ENCODE measurements at places on chromosomes 11 and 22.

GRCh38 chr22:32823024-32823730, 21.7 kb downstream of the TIMP3 start:
- DNase-seq, result peak; percentile 14

GRCh38 chr22:39743935-39744334, 149.6 kb downstream of the ENTHD1 start:
- no peak for DNase-seq

- no peak for DNase-seq
Observed at GRCh38 chr11:122115524-122116379, at the start of gene BLID. BLID (minus strand) TSS chr11:122116215; CDS start chr11:122115922, 293 bp downstream.

DNA sequence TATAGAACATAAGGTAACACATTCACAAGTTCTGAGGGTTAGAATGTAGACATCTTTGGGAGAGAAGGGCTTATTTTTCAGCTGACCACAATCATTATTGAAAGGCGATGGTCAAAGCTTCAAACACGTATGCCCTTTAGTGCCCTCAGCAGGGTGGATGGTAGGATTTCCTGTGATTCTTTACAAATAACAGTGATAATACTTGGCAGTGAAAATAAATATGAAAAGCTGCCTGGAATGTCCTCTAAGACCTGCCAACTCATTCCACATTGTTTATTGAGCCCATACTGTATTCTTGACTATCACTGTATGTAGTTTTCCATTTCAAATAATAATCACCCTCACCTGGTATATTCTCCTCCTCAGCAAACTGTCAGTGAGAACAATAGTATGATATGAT, 13.7 kb upstream of the MPEG1 start:
- DNase-seq, result no peak

- no peak for DNase-seq
Observed at GRCh38 chr11:22432291-22433093, 94.3 kb downstream of the SLC17A6 start.

DNA sequence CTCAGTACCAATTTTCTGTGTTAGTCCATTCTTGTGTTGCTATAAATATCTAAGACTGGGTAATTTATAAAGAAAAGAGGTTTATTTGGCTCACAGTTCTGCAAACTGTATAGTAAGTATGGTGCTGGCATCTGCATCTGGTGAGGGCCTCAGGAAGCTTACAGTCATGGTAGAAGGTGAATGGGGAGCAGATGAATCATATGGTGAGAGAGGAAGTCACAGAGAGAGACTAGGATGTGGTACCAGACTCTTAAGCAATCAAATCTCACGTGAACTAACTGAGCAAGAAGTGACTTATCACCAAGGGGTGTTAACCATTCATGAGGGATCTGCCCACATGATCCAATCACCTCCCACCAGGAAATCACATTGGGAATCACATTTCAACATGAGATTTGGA, 60.8 kb upstream of the ZBED5 start:
- no peak for DNase-seq

GRCh38 chr11:46674463-46675287, 25.7 kb downstream of the ARHGAP1 start:
- DNase-seq, result peak; percentile 38

GRCh38 chr11:128244871-128245270, 342.5 kb downstream of the ETS1 start:
- no peak for DNase-seq

- peak; percentile 46 for DNase-seq
Observed at GRCh38 chr11:72721689-72722049, 30.5 kb downstream of the ARAP1 start.

- peak; percentile 27 for DNase-seq
Observed at GRCh38 chr11:101860696-101861427, 53.9 kb upstream of the CEP126 start.

- DNase-seq, result peak; percentile 82
Observed at GRCh38 chr22:39170825-39171622, 18.5 kb upstream of the CBX7 start.

- DNase-seq, result no peak
Observed at GRCh38 chr11:11416917-11417316, 63.9 kb upstream of the CSNK2A3 start.

DNA sequence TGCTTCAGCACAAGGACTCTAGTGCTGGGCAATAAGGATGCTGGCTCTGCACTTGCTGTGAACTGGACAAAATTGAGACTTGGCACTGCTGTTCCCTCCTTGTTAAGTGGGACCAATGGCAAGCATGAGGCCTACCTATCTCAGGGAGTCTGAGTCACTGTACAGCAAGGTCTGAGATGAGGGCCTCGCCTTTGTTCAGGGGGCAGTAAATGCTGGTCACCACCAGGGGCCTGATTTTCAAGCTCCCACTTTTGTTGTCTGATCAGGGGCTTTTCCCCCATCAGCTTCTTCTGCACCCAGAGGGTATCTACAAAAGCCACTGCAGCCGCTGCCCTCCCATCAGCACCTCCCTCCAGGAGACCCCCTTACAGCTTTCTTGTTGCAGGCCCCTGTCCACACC, 22.8 kb downstream of the DHCR7 start:
- no peak for DNase-seq

- DNase-seq, result no peak
Observed at GRCh38 chr11:10407055-10407454, 48.0 kb upstream of the AMPD3 start.

DNA sequence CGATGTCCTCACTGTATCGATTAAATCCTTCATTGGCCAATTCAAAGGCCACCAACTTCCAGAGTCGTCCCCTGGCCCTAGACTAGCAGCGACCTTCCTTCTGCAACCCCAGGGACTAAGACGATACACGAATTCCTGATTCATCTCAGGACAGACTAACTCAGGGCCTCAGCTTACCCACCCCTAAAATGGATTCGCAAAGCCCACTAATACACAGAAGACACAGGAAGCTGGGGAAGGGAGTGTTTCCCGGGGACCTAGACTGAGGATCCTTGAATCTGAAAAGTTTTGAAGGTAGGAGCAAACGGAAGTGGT, 509 bp downstream of the LAMTOR1 start:
- DNase-seq, result no peak

DNA sequence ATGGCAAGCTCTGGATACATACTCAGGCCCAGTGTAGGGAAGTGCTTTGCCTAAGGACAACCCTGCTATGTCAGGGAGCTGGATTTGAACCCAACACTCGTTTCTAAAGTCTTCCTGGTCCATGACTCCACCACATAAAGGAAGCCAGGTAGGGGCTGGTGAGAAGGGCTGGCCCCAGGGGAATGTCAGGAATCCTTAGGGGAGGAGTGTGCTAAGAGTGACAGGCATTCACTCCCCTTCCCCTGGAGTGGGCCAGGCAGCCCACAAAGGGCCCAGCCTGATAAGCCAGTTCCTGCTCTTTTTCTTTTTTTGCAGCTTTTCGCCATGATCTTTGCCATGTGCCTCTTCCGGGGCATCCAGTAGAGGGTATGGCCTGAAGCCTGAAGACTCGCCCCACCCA, 21.9 kb downstream of the TP53I11 start:
- no peak for DNase-seq

All from activated CD4-positive, alpha-beta T cell treated with anti-CD3 and anti-CD28 coated beads, Interleukin-2, amount 10 ng/mL, durations not matched to agents 7 days and 5 days (primary cell).